Stimulated activated CD4-positive, alpha-beta T cell treated with anti-CD3 and anti-CD28 coated beads, Interleukin-15, amount 100 ng/mL, for 1 hour (primary cell): ENCODE measurements at places on chromosomes 3 and 15.

DNA sequence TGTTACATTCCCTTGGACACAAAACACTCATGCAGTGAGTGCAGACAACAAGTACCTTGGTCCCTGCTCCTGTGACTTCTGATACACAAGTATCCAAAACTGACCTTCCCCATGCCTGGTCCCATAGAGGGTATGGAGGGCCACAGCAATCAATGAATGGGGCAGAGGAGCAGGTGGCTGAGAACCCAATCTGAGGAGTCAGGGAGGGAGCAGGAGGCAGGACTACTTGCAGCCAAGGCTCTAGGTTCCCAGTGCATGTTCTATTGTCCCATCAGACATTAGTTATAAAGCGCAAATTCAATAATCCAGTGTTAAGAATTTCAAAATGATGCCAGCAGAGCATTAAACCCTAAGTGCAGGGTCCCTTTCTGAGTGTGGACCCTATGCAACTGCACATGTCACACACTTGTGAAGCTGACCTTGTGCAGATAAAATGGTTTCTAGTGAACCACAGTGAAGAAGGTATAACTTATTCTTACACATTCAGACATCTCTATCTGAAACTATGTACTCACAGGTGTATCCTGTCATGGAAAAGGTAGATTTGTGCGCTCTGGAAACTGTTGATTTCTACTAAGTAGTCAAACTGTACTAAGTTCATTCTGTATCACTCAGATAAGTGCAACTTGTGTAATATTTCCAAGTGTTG lies 107.3 kb upstream of the ABI3BP start:
- DNase-seq: no peak

DNA sequence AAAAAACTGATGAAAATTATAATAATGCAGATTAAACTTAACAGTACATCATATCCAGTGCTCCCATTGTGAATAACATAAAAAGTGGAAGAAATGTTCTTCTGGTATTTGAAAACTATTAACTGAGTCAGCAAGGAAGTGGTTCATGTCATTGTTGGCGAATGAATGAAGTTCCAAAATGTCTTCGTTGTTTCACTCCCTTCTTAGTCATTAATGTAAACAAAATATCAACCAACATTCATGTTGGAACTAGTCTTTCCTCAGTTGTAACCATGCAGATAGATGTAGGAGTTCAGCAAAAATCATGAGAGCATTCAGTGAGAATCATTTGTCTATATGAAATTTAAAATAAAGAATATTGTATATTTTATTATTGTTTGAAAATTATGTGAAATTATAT lies 44.1 kb upstream of the ICE2 start:
- no peak for DNase-seq

DNA sequence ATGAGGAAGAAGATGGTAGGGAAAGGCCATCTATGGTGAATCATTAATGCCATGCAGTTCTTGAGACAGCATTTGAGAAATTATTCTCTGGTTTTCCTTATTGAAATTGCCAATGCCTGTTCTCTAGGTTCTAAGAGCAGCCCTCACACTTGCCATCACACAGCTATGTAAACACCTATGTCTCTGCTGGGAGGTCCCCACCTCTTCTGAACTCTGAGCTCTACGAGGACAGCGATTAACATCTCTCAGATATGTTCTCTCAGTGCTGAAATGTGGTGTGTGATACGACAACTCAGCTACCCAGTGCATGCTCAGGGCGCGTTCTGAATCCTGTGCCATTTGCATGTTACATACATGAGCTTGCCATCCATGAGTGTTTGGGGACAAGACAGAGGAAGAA lies 131.3 kb upstream of the CTDSPL start:
- DNase-seq: no peak

GRCh38 chr15:93566762-93567161 lies 477.8 kb upstream of the RGMA start:
- DNase-seq: no peak

DNA sequence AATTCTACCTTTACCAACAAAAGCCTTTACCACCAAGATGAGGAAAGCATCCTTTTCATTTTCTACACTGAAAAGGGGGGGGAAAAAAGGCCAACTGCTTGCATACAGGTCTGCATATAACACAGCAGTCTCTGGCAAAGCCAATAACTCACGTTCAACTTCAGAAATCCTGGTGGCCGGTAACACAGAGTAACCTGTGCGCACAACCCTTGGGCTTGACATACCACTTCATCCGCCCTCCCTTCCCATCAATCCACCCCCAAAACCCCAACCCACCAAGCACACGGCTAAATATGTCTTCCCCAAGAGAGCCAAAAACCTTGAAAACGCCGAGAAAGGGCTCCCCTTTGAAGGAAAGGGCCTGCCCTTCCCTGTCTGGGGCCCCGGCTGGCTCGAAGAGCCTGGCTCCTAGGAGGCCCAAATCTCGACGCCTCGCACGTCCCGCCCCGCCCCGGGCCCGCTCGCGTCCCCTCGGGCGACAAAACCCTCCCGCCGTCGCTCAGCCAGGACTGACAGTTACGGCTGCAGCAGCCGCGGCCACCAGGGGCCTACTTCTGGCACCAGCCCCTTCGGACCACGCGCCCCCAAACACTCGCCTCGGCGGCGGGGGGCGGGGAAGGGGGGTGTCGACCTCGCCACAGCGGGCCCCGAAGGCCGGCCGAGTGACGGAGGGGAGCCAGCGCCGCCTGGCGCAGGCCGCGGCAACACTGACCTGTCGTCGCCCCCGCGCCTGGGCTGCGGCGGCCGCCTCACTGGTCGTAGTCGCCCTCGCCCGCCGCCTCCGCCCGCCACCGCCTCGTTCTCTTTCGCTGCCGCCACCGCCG lies 835 bp downstream of the UBE3A start:
- DNase-seq: peak; percentile 13

DNA sequence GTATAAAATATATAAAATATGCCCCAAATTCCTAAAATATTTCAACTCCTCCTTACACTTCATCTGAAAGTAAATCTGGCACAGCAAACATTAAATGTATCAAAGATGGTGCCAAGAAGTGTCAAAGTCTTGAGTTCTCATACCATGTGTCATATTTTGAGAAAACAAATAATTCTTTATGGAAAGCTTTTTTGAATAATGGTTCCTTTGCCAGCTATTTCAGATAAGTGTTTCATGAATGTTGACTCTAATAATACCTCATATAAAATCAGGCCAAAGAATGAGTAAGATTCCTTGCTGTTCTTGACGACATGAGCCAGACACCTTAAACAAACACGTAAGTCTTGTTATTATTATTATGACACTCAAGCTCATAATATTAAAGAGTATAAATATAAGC lies 30.3 kb upstream of the ZNF385D start:
- no peak for DNase-seq

- no peak for DNase-seq
These were observed 160.2 kb downstream of the PLD1 start for GRCh38 chr3:171649911-171650592.

- no peak for DNase-seq
These were observed 82.8 kb downstream of the FAIM start for GRCh38 chr3:138691351-138691750.

DNA sequence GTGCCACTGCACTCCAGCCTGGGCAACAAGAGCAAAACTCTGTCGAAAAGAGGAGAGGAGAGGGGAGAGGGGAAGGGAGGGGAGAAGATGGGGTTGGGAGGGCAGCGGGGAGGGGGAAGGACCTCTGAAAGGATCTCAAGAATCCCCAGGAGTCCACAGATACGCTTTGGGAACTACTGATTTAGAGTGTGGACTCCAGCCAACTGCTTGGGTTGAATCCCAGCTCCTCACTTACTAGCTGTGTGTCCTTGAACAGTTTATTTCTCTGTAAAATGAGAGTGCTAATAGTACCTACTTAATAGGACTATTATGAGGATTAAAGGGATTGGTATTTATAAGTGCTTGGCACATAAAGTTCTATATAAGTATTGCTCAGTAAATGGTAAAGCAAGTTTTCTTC lies 45.0 kb upstream of the FAH start:
- DNase-seq: no peak

DNA sequence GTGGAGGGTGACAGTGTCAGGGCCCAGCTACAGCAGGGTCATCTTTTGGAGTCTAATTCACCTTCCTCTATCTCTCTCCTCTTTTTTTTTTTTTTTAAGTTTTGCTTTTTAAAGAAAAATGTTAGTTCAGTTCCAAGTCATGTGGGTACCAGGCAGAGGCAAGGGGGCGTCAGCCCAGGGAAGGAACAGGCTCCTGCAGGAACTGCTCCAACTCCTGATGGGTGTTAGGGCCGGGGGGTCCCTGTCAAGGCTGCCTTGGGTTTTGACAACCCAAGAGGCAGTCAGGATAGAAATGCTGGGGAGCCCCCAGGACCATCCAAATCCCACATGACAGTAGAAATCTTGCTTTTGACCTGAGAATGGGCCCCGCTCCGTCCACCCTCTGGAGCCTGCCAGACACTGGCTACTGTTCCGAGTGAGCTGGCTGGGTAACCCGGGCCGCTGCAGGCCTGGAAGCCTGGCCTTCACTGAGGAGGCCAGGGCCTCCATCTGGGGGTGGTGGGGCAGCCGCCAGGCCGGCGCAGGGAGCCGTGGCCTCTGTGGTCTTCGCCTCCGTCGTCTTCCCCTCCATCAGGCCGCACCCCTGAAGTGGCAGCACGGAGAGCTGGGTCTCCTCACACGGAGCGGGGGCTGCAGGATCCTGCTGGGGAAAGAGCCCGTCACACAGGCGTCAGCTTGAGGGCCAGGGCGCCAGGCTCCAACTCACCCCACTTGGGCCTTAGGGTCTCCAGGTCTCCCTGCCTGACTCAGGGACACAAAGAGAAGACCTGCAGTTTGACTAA lies 24.2 kb downstream of the RNU5B-1 start:
- DNase-seq: no peak

DNA sequence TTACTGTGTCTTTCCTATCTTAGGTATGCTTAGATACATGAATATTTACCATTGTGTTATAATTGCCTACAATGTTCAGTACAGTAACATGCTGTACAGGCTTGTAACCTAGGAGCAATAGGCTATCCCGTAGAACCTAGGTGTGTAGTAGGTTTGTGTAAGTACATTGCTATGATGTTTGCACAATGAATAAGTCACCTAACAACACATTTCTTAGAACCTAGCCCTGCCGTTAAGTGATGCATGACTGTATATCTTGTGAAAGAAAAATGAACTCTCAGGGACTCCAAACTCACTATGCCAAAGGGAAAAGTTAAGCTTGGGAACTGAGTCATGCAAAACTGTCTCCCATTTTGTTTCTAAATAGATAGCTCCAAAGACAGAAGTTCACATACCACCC lies 91.5 kb upstream of the ACP3 start:
- DNase-seq: no peak
